ENCODE measurements at places on chromosomes 5 and 9. TPM values are rescaled to one million over a fixed set of nuclear protein-coding genes. Genes with fewer than 3 reads are reported as not detected.

The LCN6 gene
- total RNA-seq = not detected

The C8G gene
- 0.77 TPM for total RNA-seq

The SPINK13 gene
- not detected for total RNA-seq

The SEMA5A gene
- not detected for total RNA-seq

The PCDHB3 gene
- not detected for total RNA-seq

The SOHLH1 gene
- total RNA-seq = not detected

GRCh38 chr9:132537352-132537751, 45.1 kb upstream of the BARHL1 start:
- no peaks in the 10 kb centered on the region for H3K27me3 ChIP-seq
- H3K27ac ChIP-seq = no peak overlapping the region
- no peaks in the 10 kb centered on the region for H3K36me3 ChIP-seq
- H3K4me3 ChIP-seq = no peak overlapping the region
- DNase-seq = no peak

- no peaks in the 10 kb centered on the region for H3K36me3 ChIP-seq
- H3K27me3 ChIP-seq = peaks cover 50% of the 10 kb centered on the region
- peak overlapping the region; percentile 40 for H3K4me3 ChIP-seq
- H3K27ac ChIP-seq = no peak overlapping the region
- DNase-seq = no peak
- H3K4me1 ChIP-seq = peaks cover 5% of the 10 kb centered on the region
Observed at GRCh38 chr5:175444905-175445456, 999 bp upstream of the DRD1 start.

GRCh38 chr5:76733049-76733417, 17.1 kb downstream of the F2R start:
- no peak overlapping the region for H3K27ac ChIP-seq
- H3K36me3 ChIP-seq = peaks cover 10% of the 10 kb centered on the region
- H3K4me1 ChIP-seq = peaks cover 6% of the 10 kb centered on the region
- peak; percentile 49 for DNase-seq

DNA sequence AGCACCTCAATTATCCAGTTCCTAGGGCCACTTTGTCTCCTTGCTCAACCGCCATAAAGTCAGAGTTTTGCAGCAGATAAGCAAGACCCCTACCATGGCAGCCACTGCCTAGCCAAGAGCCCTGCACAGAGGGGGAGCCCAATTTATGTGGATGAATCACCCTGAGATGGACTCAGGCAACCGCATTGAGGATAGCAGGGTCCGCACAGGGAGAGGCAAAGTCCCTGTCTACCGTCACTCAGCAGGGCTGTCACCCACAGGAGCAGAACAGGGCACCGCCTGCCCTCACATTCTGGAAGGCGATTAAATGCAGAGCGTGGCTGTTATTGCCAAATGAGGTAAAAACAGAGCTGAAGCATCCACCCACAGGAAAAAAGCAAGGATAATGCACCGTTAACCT, 1.7 kb downstream of the FBP2 start:
- H3K36me3 ChIP-seq = no peaks in the 10 kb centered on the region
- peaks cover 4% of the 10 kb centered on the region for H3K4me1 ChIP-seq
- H3K4me3 ChIP-seq = no peak overlapping the region
- no peak overlapping the region for H3K27ac ChIP-seq
- no peak for DNase-seq
- peaks cover 20% of the 10 kb centered on the region for H3K27me3 ChIP-seq

DNA sequence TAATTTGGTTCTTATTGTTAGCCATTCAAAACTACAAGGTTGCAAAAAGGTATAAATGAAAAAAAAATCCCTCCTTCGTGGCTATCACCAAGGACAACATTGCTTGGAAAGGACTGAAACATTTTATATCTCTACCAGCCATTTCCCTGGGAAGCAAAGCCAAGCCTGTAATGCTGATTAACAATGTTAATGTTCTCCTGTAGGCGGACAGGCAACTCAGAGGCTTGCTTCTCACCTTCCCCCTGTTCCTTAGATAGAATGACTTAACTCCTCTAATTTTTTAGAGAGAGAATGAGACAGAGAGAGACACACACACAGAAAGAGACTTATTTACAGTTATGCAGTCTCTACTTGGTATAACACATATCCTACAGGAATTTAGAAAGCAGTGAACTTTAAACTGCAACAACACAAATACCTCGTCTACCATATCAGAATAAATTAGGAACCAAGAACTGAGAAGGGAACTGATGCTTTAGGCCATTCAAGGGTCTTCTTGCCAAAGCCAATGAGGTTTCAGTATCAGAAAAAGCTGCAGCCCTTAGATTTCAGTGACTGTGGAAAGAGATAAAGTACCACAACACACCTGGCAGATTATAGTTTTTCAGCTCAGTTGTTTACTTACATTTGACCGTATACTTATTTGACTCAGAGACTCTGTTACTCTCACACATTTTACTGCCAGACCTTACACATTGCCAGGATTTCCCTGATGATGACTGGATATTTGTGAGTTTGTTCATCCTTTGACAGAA, 20.9 kb upstream of the MAN2A1 start:
- no peak overlapping the region for H3K4me3 ChIP-seq
- H3K36me3 ChIP-seq = no peaks in the 10 kb centered on the region
- no peak for DNase-seq
- H3K4me1 ChIP-seq = no peaks in the 10 kb centered on the region
- H3K27ac ChIP-seq = no peak overlapping the region
- peaks cover 10% of the 10 kb centered on the region for H3K27me3 ChIP-seq

DNA sequence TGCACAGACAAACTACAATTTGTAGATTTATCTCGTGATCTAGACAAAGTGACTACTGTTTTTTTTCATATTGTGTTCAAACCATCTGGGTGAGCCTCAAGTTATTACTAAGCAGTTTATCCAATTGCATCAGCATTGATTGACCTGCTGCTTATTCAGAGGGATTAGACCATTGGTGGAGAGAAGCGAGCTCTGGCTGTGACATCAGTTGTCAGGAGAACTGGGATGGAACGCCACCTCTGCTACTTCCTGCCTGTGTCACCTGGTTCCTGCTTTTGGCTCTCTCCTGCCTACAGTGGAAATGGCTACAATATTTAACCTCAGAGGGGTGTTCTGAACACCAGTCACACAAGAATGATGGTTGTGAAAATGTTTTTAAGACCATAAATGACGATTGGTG, 12.1 kb downstream of the NR4A3 start:
- peaks cover 14% of the 10 kb centered on the region for H3K27me3 ChIP-seq
- no peak for DNase-seq
- no peak overlapping the region for H3K27ac ChIP-seq
- peaks cover 7% of the 10 kb centered on the region for H3K4me1 ChIP-seq

DNA sequence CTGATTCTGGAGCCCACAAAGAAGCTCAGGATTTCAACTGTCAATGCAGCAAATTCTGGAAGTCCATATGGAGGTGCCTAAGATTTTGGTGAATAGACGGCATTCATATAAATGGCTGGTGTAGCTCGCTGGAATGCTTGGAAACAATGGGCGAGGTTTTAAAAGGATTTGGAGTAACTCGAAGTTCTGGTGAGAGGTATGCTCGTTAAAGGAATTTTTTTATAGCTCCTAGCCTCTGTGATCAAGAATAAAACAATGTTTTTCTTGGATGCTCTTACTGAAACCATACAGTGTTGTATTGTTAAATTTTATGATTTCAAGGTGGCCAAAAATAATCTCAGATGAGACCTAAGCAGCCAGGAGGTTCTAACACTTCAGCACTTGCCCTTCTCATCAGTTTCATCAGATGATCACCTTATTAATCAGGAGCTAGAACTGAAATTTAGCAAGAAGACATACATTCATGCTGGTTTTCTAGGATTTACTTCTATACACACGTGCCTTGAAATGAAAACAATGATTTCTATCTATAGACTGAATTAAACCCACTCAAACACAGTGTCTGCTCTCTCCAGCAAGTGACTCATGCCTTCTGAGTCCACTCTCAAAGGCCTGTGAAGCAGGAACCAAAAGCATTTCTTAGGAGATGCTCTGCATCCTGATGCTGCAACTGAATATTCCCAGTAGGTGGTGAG, 79.2 kb downstream of the OTULIN start:
- no peak overlapping the region for H3K4me3 ChIP-seq
- H3K27ac ChIP-seq = no peak overlapping the region
- H3K36me3 ChIP-seq = peaks cover 28% of the 10 kb centered on the region
- DNase-seq = no peak

GRCh38 chr5:7209658-7210057, 186.3 kb upstream of the ADCY2 start:
- H3K27me3 ChIP-seq = no peaks in the 10 kb centered on the region
- H3K4me1 ChIP-seq = no peaks in the 10 kb centered on the region
- H3K4me3 ChIP-seq = no peak overlapping the region
- DNase-seq = no peak

GRCh38 chr5:59829386-59829785, 64.1 kb downstream of the PDE4D start:
- H3K36me3 ChIP-seq = no peaks in the 10 kb centered on the region
- H3K4me3 ChIP-seq = no peak overlapping the region
- DNase-seq = no peak
- no peak overlapping the region for H3K27ac ChIP-seq
- no peaks in the 10 kb centered on the region for H3K4me1 ChIP-seq

GRCh38 chr9:90726215-90726614, 75.4 kb upstream of the SYK start:
- peaks cover 4% of the 10 kb centered on the region for H3K27me3 ChIP-seq
- no peaks in the 10 kb centered on the region for H3K36me3 ChIP-seq
- H3K27ac ChIP-seq = no peak overlapping the region
- H3K4me1 ChIP-seq = no peaks in the 10 kb centered on the region
- H3K4me3 ChIP-seq = no peak overlapping the region
- no peak for DNase-seq

- H3K36me3 ChIP-seq = no peaks in the 10 kb centered on the region
- peaks cover 14% of the 10 kb centered on the region for H3K4me1 ChIP-seq
- no peak overlapping the region for H3K27ac ChIP-seq
Observed at GRCh38 chr5:149434162-149435014, 55.3 kb upstream of the IL17B start.

DNA sequence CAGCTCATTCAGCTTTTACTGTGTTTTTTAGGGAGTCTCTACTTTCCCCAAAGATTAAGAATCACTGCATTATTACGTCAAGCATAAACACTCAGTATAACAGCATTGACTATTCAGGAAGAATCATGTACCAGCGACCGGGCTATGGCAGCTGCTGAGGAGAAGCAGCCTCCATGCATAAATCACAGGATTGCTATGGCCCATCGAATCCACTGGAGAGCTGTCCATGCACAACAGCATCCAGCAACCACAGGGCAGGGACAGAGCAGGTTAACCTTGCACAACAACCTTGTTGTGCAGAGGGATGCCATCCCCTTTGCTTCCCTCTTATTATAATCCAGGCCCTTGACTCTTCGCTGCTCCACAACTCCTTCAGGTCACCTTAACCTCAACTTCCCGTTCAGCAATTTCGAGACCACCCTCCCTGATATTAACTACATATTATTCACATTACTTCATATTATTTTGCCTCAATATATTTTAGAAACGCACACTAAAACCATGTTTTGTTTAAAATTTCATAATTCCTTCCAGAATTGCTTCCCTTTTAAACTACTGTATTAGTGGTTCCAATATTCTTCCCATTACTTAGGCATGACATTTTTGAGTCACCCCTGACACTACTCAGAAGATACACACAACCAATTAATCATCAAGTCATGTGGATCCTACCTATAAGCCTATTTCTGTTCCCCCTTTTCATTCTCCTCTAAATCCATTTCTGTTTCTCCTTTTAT, 991 bp downstream of the IARS1 start:
- H3K27me3 ChIP-seq = no peaks in the 10 kb centered on the region
- DNase-seq = peak; percentile 15
- peak overlapping the region; percentile 98 for H3K27ac ChIP-seq

- H3K27ac ChIP-seq = no peak overlapping the region
- H3K36me3 ChIP-seq = no peaks in the 10 kb centered on the region
- H3K4me1 ChIP-seq = no peaks in the 10 kb centered on the region
- no peak for DNase-seq
- H3K27me3 ChIP-seq = peaks cover 2% of the 10 kb centered on the region
Observed at GRCh38 chr5:115391780-115392179, 95.3 kb upstream of the CCDC112 start.

DNA sequence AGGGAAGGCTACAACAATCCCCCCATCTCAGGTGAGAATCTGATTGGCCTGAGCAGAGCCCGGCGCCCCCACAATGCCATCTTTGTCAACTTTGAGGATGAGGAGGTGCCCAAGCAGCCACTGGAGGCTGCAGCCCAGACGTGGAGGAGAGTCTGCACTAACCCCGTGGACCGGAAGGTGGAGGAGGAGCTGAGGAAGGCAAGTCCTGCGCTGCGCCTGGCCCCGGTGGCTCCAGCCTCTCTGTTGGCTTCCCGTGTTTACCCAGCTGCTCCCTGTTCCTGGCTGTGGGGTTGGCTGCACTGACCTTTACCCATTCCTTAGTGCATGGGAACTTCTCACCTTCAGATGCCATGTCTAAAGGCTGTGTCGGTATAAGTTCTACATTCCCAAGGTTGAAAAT, 11.0 kb upstream of the CEL start:
- H3K4me3 ChIP-seq = no peak overlapping the region
- no peaks in the 10 kb centered on the region for H3K27me3 ChIP-seq
- no peak overlapping the region for H3K27ac ChIP-seq
- no peak for DNase-seq

- no peak overlapping the region for H3K27ac ChIP-seq
- no peaks in the 10 kb centered on the region for H3K36me3 ChIP-seq
- H3K4me3 ChIP-seq = no peak overlapping the region
- H3K27me3 ChIP-seq = no peaks in the 10 kb centered on the region
- H3K4me1 ChIP-seq = no peaks in the 10 kb centered on the region
Observed at GRCh38 chr9:77502568-77502967, 145.6 kb downstream of the GNA14 start.

DNA sequence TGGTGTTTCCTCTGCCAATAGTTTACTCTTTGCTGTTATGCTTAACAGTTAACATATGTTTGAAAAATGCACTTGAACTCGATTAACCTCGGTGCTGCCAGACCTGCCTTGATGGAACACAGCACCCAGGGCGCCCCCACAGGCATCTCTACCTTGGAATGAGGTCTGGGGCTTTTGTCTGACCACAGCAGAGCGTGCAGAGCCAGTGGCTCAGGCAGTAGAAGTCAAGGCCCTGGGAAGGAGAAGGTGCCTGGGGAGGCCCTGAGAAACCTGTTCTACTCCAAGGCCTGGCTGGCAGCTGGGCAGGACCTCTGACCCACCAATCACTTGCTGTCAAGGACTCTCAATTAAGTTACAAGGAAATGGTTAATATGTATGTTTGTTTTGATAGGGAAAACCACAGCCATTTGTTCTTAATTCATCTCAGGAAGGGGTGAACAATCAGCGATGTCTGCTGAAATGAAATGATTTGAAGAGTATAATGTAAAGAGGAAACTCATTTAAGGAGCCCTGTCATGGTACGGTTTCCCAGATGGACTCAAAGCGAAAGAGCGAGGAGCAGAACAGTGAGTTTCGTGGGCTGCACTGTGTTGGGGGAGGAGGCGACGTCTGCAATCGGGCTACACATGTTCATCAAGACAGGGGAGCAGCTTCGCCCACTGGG, 21.9 kb downstream of the MACROH2A1 start:
- no peaks in the 10 kb centered on the region for H3K27me3 ChIP-seq
- H3K4me1 ChIP-seq = peaks cover 73% of the 10 kb centered on the region
- H3K4me3 ChIP-seq = no peak overlapping the region

DNA sequence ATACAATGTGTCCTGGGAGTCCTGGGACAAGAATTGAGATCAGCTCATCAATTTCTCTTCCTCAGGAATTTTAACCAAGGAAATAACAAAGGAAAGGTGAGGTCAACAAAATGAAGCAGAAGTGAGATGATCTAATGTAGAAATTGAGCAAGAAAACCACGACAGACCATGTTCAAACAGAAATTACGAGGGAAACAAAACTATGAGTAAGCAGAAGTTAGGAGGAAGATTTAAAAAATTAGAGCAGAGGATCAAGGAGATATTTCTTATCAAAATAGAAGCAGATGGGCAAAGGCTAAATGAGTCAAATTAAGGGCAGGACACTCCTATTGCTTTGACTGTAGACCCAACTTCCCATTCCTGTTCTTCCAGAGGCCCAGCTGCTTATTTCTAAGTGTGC, 97.4 kb downstream of the HINT1 start:
- peak overlapping the region; percentile 12 for H3K27ac ChIP-seq
- H3K4me1 ChIP-seq = peaks cover 50% of the 10 kb centered on the region
- DNase-seq = no peak
- H3K4me3 ChIP-seq = no peak overlapping the region
- H3K27me3 ChIP-seq = no peaks in the 10 kb centered on the region

Measured in activated CD4-positive, alpha-beta T cell treated with anti-CD3 and anti-CD28 coated beads for 36 hours (primary cell).